Peyer's patch (tissue), 4 donors: ENCODE measurements at places on chromosomes 7 and 10.

DNA sequence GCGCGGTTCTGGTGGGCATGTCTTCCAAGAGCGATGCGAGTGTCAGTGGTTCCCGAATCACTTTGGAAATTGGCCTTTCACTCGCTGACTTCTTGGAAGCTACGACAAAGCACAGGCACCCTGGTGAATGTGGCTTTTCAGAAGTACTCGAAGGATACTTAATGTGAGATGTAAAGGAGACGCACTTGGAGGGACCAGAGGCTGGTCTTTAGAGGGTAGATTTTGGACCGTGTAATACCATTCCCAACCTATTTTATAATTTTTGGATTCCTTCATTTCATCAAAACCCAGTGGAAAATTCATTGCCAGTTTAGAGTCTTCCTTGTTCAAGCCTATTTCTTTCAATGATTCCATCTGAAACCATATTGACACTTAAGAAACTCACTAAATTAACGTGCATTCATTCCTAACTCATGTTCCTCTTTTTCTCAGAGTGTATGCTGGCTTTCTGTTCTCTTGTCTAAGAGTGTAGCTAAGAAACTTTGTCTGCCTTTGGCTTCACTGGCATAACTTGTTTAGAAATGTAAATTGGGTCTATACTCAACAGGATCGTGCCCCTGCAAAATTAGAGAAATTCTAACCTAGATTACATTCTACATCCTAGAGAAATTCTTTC is 645 bp upstream of the COPG2 start:
- DNase-seq = no peak

DNA sequence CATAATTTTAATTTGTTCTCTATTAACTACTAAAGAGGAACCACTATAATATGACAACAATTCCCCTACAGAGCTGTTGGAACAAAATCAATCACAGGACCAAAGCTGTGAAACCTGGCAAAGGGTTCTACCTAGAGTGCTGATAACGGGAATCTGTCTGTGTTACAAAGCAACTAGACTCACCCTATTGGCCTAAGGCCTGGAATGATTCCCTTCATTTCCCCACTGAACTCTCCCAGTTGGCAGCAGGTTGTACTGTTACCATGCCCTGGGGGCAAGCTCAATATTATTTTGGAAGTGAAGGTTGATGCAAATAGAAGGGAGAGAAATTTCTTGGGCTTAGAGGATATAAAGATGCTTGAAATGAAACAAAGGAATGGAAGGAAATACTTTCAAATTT is 81.8 kb downstream of the SEMA3A start:
- DNase-seq = no peak

- DNase-seq = peak; percentile 96
Observed at GRCh38 chr7:148884299-148885022, 370 bp upstream of the EZH2 start.

DNA sequence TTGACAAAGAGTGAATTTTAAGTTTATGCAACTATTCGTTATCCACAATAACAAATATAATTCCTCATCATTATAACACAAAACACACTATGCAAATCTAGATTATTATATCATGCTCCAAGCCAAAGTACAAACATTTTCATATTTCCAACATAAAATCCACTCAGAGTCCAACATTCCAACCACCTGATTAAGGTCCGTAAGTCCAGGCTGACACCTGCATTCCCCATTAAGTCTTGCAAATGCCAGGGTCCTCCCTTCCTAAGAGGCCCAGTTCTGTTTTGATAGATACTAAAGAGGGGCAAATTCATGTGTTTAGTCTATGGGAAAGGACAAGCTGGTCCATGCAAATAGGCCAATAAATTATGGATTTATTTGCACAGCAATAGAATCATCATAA is 206.1 kb downstream of the POU6F2 start:
- DNase-seq = no peak

GRCh38 chr7:2941216-2941859 is 97.2 kb upstream of the GNA12 start:
- no peak for DNase-seq
